ENCODE measurements at places on chromosomes 3 and 15.

- H3K36me3 ChIP-seq, result peaks cover 53% of the 10 kb centered on the region
- H3K27ac ChIP-seq, result peak overlapping the region; percentile 9
- DNase-seq, result no peak
- no peak overlapping the region for H3K4me3 ChIP-seq
Measured at GRCh38 chr15:31338318-31338878, 11.8 kb downstream of the KLF13 start.

- DNase-seq, result no peak
- no peaks in the 10 kb centered on the region for H3K36me3 ChIP-seq
- no peaks in the 10 kb centered on the region for H3K27me3 ChIP-seq
- no peak overlapping the region for H3K4me3 ChIP-seq
Measured at GRCh38 chr3:188900421-188900951, 271.3 kb upstream of the TPRG1 start.

GRCh38 chr15:80804970-80805495 lies 25.9 kb downstream of the CEMIP start:
- no peak for DNase-seq
- no peak overlapping the region for H3K27ac ChIP-seq
- H3K36me3 ChIP-seq, result no peaks in the 10 kb centered on the region
- no peaks in the 10 kb centered on the region for H3K4me1 ChIP-seq
- H3K27me3 ChIP-seq, result no peaks in the 10 kb centered on the region

- peaks cover 3% of the 10 kb centered on the region for H3K4me1 ChIP-seq
- no peak for DNase-seq
- H3K4me3 ChIP-seq, result no peak overlapping the region
- peaks cover 3% of the 10 kb centered on the region for H3K36me3 ChIP-seq
- no peaks in the 10 kb centered on the region for H3K27me3 ChIP-seq
- H3K27ac ChIP-seq, result no peak overlapping the region
Measured at GRCh38 chr3:128994581-128995546, 988 bp upstream of the CFAP92 start.

- DNase-seq, result no peak
- no peaks in the 10 kb centered on the region for H3K27me3 ChIP-seq
- H3K4me1 ChIP-seq, result no peaks in the 10 kb centered on the region
Measured at GRCh38 chr3:82641701-82642100, 880.3 kb upstream of the GBE1 start.

DNA sequence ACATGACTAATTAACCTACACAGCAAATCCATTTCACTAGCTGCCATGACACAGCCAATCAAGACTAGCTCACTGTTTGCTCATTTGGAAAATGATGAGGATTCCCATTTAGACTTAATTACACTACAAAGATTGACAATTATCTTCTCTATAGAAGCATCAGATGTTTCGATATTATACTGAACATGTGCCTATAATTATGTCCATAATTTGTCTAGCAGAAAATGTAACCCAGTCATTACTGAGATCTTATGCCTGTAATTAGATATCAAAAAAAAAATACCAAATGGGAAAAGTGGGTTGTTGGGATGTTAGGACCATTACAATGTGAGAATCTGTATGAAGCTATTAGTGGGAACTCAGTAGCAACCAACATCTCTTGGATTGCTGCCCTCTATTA lies 344.2 kb upstream of the MCTP2 start:
- no peak overlapping the region for H3K4me3 ChIP-seq
- no peaks in the 10 kb centered on the region for H3K4me1 ChIP-seq
- DNase-seq, result no peak
- no peaks in the 10 kb centered on the region for H3K27me3 ChIP-seq
- H3K27ac ChIP-seq, result no peak overlapping the region

Data from small intestine (tissue), 16 donors.